ENCODE measurements at places on chromosomes 13 and 19.

DNA sequence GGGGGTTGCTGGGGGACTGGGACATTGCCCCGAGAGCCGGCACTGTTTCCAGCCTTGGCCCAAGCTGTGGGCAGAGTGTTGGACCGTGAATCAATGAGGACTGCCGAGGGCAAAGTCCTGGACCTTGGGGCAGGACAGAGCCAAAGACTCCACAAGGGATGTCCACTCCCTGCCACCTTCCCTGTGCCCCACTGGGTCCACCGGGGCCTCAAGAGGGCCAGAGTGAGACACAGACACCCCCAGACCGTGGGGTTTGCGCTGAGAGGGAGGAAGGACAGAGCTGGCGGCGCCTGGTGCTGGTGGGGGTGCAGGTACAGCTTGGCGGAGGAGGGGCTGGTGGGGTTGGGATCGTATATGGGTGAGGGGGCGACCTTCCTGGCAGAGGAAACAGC, 11.8 kb downstream of the MAST3 start:
- DNase-seq = no peak

- DNase-seq = no peak
These were observed 113.6 kb downstream of the ATP11A start for GRCh38 chr13:112803422-112803821.

GRCh38 chr19:57900311-57900710, 11.5 kb upstream of the ZNF814 start:
- DNase-seq = no peak

- no peak for DNase-seq
These were observed 59.7 kb upstream of the TRPC4 start for GRCh38 chr13:37929308-37929707.

DNA sequence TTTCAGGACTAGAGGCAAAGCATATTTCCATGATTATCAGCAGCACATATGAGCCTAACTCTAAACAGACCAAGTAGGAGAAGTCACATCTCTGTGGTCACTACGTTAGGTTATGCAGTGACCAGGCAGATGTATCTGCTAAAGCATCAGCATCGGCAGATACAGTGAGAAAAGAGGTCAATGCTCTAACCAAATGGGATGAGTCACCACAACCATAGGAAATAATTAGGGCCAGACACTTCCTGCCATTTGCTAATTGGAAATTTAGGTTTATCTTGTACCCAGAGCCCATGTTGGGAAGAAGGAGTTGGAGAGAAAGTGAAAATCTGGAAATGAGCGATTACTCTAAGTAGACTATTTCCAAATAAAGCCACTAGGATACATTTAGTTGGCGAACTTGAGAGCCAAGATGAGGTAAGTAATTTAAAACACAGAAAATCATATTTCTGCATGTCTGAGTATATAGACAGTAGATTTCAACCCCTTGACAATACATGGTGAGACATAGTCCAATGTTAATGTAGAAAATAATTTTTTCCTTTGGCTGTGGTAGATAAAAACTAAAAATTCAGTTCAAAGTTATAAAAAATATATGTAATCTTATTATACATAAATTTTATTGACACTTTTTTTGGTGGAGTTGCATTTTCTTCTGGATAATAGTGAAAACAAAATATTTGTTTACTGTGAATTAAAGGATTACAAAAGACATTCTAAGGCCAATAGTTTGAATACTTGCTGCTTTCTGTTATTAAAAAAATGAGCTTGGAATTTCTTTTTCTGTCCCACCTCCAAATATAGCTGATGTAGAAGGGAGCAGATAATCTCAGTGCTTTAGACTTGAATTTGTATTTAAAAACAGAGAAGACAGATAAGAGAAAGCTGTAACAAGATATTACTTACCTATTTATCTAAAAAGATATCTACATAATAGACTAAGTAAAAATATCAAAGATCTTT, 104.4 kb upstream of the CSNK1A1L start:
- no peak for DNase-seq

GRCh38 chr13:74299721-74300120, 165.5 kb upstream of the KLF12 start:
- DNase-seq = no peak
